ENCODE measurements at places on chromosomes 6 and 20.

DNA sequence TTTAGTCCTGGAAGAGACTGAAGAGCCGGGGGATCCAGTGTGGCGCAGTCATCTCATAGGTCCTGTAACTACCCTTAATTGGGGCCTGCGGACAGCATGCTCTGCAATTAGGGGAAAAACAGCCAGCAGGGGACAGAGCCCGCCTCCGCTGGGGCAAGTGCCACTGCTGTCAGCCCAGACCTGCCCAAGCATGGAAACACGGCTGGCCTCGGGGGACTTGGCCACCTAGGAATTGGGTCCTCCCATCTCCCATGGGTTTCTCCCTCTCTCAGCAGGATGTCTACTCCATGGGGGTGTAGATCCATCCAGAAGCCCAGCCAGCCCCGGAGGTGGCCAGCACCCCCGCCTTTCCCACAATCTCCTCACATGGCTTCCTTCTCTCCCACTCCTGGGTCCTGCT is 3.6 kb downstream of the GHRH start:
- no peak for DNase-seq

DNA sequence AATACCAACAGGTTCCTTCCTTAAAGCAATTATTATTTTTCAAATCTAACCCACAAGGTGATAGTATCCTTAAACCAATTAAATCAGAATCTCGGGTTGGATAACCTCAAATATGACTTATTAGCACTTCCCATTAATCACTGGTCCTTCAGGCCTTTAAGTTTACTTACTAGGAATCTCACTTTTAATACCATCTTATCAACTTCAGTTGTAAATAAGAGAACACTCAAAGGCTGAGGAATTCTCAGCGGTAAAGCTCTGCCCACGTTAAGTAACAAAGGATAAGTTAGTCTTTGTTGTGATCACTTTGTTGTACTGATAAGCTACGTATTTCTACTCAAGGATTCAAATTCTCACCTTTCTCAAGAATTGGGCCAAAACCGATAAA is 82.0 kb downstream of the OR2B2 start:
- no peak for DNase-seq

- DNase-seq = no peak
Measured at GRCh38 chr6:72639920-72640614, 18.2 kb downstream of the KCNQ5 start.

- DNase-seq = peak; percentile 34
Measured at GRCh38 chr6:116444092-116444491, 17.1 kb upstream of the CALHM6 start.

DNA sequence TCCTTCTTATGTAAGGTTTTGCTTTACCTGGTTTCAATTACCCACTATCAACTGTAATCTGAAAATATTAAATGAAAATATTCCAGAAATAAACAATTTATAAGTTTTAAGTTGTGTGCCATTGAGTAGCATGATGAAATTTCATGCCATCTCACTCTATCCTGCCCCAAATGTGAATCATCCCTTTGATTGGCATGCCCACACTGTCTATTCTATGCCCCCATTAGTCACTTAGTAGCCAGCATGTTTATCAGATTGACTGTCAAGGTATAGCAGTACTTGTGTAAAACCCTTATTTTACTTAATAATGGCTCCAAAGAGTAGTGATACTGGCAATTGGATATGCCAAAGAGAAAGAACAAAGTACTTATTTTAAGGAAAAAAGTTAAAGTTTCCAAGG is 403.8 kb downstream of the ADGRB3 start:
- DNase-seq = no peak

GRCh38 chr20:6026051-6026450 is 27.8 kb downstream of the LRRN4 start:
- DNase-seq = no peak

DNA sequence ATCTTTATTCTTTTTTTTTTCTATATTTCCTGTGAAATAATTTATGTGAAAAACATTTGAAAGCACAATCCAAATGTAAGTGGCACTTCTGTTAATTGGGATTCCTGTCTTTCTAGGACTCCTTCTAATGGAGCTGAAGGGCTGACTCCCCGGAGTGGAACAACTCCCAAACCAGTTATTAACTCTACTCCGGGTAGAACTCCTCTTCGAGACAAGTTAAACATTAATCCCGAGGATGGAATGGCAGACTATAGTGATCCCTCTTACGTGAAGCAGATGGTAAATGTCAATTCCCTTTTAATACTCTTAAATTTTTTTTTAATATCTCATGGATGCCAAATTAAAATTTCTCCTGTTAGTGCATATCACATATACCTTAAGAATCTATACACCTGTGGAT is 35.0 kb downstream of the CDC5L start:
- no peak for DNase-seq

DNA sequence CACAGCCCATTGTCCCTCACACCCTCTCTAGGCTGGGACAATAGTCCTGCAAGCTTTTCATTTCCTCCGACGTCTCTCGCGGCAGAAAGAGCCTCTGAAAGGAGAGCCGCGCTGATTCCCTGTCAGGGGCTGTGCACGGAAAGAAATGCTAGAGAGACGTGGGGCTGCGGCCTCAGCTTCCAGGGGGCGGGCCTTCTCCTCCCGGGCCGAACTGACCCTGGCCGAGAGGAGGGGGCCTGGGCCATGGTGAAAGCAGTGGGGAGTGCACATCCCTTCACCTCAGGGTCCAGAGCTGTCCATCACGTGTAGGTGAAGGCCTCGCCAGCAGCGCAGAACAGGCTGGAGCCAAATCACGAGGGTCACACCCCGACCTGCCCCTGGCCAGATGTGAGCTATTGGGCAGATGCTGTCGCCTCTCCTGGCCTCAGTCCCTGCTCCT is 220.4 kb downstream of the TAF4 start:
- DNase-seq = no peak

- DNase-seq = no peak
Measured at GRCh38 chr6:99591673-99592364, 14.8 kb upstream of the PRDM13 start.

GRCh38 chr20:2814587-2815051 is at the start of gene C20orf141:
Gene C20orf141 (plus strand): TSS chr20:2814987. CDS start chr20:2815185, 198 bp downstream.
- no peak for DNase-seq

- no peak for DNase-seq
Measured at GRCh38 chr6:18276610-18277236, 12.4 kb upstream of the DEK start.

- DNase-seq = no peak
Measured at GRCh38 chr20:60116128-60116909, 158.1 kb downstream of the CDH26 start.

DNA sequence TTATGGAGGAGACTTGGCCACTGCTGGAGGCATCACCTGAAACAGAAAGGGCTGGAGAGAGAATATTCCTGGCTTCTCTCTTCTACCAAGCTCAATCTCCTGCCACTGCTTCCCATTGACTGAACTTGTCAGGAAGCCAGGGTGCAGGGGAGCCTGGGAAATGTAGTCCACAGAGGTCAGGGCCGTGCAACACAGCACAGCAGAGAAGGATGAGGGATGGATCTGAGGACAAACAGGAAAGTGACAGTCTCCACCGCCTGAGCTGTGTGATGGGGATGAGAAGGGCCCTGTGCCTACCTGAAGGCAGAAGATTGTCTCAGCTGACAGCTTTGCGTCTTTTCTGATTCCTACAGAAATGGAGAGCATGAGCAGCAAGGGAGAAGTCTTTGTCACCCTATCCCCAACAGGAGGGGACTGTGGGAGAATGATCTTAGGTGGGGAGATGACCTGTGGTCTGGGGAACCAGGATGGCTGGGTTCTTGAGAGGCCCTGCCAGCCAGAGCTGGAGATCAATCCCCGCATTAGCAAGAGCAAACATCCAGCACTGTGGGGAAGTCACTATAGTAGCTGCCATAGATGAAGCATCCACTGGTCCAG is 114.2 kb downstream of the SNX5 start:
- DNase-seq = peak; percentile 9

DNA sequence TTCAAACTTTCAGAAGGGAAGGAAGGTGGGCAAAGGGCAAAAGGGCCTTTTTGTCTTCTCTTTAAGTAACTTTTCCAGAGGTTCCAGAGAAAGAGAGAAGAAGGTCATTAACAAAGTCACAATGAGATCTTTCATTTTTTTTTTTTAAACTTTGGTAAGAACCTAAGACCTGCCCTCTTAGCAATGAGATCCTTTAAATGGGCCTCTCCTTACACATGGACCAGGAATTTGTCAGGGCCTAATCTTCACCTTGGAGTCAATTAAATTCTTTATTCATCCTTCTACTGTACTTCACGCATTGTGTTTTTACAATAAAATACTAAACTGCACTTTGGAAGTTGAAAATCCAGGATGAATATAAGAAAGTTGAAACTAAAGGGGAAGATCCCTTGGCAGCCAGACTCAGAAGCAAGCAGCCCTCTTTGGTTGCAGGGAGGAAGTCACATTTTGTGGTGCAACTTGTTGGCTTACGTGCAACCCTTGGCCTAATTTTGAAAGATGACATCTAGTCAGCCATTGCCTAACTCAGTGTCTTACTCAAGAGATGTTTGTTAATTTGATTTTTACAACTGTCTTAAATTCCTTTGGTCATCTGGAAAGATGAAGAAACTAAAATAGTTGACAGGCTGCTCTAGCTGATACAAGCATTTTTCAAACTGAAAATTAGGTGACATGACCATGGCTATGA is 11.9 kb upstream of the TMEM170B start:
- peak; percentile 93 for DNase-seq

- DNase-seq = no peak
Measured at GRCh38 chr6:158170656-158171081, 2.5 kb downstream of the GTF2H5 start.

DNA sequence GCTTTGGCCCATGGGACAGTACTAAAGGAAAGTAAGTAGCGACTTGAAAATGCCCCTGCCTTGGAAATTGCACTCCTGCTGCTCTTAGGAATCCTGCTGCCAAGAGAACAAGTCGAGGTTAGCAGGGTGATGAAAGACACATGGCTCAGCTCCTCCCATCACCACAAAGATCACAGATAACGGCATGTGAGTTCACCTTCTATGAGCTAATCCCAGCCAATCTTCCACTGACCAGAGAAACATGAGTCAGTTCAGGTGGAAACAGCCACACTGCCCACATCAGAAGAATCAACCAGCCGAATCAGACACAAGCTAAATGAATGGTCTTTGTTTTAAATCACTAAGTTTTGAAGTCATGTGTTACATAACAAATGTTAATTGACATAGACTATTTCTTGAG is 106.3 kb downstream of the PRKN start:
- DNase-seq = peak; percentile 2

- peak; percentile 9 for DNase-seq
Measured at GRCh38 chr20:38725931-38726803, 1.9 kb downstream of the SLC32A1 start.

GRCh38 chr6:101747716-101748115 is 354.2 kb downstream of the GRIK2 start:
- DNase-seq = no peak

DNA sequence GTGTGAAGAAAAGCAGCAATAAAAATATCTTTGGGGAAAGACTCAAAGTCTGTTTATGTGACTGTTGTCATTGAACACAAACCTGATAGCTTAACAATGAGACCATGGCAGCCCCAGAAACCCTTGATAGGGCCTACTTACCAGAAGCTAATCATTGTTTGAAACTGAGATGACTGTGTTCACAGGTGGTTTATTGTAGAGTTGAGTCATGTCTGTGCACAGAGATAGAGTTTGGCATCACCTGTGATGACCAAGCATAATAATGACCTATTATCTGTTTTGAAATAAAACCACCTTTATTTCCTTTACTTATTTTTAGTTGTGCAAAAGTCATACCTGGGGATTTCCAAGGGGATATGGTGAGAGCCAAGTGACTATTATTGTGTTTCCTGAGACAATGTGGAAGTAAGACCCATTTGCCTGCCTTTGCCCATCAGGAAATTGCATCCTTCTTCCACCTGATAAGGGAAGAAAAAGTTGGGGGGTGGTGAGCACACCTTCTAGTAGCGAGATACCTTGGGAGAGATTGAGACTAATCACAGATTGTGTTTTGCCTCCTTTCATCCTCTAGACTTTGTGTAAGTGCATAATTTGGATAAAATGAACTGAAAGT is 456.9 kb upstream of the JAG1 start:
- no peak for DNase-seq

- no peak for DNase-seq
Measured at GRCh38 chr6:106216527-106216926, 109.0 kb downstream of the ATG5 start.

GRCh38 chr20:13455713-13456112 is 183.0 kb downstream of the TASP1 start:
- no peak for DNase-seq

DNA sequence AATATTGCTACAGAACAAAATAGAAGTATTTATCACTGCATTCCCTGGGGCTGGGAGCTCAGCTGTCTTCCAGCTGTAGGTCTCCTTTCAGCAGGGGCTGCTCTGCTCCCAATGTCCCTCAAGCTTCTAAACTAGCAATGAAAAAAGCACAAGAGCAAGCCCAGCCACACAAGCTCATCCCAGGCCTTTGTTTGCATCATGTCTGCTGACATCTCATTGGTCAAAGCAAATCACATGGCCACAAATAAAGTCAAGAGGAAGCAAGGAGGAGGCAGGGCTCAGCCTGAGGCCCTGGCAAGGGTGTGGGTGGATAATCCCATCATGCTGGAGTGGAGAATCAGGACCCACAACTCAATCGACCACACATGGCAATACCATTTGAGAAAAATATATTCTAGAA is 2.2 kb upstream of the BFSP1 start:
- peak; percentile 63 for DNase-seq

- DNase-seq = no peak
Measured at GRCh38 chr20:37417617-37418467, 71.9 kb downstream of the SRC start.

- peak; percentile 19 for DNase-seq
Measured at GRCh38 chr6:162615016-162615705, 112.4 kb downstream of the PRKN start.

- DNase-seq = peak; percentile 88
Measured at GRCh38 chr20:20259533-20259932, 108.4 kb upstream of the INSM1 start.

DNA sequence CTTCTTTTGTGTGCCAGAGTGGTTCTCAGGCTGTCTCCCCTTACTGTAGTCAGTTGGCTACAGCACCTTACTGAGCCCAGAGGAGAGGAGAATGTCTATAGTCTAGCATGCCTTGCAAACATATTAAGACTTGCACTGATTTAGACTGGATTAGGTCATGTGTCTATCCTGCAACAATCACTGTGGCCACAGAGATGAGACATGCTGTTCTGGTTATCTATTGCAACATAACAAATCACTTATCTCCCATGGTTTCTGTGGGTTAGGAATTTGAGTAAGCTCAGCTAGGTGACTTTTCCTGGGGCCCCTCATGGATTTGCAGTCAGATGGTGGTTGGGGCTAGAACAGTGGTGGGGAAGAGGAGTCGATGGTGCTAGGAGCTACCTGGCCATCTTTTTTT is 261.3 kb downstream of the SOD2 start:
- no peak for DNase-seq

DNA sequence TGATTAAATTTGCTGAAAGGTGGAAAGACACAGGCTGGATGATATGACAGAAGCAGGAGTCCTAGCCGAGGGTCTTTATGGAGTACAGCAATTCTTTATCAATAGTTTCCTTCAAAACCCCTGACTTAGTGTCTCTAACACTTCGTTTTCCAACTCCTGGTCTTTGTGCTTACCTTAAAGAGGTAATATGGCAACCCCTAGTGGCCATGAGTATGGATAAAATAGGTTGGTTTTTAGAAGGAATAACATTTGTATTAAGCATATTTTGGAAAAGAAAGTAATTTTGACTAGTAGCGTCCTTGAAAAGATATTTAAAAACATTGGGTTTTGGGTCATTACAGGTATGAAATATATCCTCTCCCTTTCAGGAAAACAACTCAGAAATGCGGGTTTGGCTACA is 51.9 kb downstream of the VGLL2 start:
- no peak for DNase-seq

GRCh38 chr6:81242624-81243023 is 509.9 kb downstream of the TENT5A start:
- no peak for DNase-seq
